ENCODE measurements at places on chromosomes 4 and X.

DNA sequence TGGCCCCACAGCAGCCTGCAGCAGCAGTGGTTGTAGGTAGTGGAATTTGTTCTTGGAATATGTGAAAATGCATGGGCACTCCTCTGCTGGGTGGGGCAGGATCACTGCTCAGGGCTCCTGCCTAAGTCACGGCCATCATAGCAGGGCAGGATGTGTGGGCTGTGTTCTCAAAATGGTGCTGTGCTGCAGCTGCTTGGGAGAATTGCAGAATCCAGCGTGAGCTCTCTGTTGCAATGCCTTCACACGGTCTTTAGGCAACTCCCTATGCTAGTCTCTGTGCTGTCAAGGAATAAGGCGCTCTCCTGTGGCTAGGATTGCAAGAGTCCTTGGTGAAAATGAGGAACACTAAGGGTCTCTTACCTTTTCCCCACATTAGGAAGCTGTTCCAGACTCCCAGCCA, 42.9 kb downstream of the F8 start:
- DNase-seq = no peak

- DNase-seq = no peak
These were observed 126.8 kb upstream of the MAMLD1 start for GRCh38 chrX:150236327-150236726.

DNA sequence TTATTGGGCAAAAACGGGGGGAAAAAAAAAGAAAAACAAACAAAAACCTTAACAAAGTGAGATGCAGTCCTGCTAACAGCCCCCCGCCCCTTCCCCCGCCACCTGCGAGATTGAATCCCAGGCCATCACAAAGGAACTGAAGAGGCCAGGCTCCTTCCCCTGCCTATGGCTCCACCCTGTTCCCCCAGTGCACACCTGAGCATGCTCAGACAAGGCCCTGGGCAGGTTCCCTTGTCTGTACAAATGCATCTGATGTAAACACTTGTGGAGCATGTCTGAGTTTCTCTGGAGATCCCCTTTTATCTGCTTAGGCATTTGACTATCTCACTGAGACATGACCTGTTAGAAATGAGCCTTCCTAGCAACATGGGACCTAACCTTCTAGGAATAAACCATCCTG, 983.7 kb upstream of the PABPC4L start:
- no peak for DNase-seq

DNA sequence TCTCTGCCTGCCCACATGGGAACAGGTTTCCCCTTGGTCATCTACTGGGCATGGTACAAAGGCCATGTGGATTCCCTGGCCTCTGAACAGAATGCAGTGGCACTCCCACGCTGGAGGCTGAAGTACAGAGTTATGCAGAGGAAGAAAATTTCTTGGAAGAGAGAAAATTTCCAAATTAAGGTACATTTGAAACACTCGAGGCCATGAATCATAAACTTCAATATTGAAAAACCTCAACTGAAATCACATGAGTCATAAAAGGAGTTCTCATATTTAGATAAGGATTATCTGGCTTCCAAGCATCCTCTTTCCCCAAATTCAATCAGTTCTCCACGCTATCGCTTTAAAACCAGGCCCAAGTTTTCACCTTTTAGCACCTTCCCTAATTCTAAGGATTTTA, 28.1 kb upstream of the TXK start:
- no peak for DNase-seq

GRCh38 chr4:22988526-22988925, 295.8 kb downstream of the GBA3 start:
- DNase-seq = no peak

GRCh38 chrX:96424007-96424406, 260.6 kb upstream of the DIAPH2 start:
- DNase-seq = no peak

DNA sequence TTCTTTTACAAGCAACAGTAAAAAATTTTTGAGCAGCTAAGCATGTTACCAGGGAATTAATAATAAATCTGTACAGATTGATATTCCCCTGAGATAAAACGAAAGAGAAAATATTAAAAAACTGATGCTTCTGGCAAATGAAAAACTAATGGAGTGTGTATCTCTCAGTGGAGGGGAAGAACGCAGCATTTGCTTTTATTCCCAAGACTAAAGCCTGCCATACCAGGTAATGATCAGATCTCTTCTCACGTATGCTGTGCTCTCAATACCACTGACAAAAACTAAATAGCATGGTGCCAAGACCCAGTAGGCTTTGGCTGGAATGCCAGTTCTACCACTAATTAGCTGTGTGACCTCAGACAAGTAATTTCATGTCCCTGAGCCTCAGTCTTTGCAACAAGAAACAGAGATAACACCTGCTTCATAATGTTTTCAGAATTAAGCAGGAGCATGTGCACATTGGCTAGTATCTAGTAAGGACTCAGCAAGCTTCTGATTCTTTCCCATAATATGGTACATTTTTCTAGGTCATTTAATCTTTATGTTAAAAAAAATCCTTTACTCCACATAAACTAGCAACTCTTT, 179.6 kb downstream of the CENPC start:
- no peak for DNase-seq

GRCh38 chrX:27987862-27988646, 6.8 kb upstream of the DCAF8L1 start:
- no peak for DNase-seq

DNA sequence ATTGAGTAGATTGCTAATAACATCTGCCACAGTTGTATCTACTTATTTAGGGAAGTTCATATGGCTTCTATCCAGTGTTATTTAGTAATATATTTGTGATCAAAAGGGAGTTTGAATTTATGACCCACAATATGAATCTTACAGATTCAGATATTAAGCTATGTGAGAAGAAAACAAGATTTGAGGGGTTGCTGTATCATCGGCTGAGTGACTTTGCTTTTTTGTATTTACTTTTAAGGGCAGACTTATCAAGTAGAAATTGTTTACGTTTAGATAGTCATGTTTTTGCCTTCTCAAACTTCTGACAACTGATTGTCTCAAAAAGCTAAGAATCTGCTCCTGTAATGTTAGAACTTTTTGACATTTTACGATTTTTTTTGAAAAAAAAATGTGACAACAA, 17.2 kb upstream of the DCK start:
- no peak for DNase-seq

GRCh38 chr4:185282968-185283367, 73.6 kb downstream of the SNX25 start:
- no peak for DNase-seq

DNA sequence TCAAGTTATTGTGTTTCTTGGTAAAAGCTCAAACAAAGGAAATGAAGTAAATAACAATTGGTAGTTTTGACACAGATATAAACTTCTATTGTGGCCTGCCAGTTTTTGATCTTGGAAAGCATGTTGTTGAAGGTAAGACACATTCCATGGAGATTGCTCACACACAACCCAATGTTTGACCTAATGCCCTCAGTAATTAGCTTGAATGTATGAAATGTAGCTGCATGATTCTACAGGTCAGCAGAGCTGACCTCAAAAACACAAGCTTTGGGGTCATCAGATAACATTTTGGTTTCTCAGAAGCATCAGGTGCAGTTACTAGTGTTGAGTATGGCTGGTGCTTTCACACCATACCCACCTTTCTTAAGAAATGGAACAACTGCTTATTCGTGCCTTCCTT, 16.5 kb downstream of the GPR173 start:
- DNase-seq = no peak

DNA sequence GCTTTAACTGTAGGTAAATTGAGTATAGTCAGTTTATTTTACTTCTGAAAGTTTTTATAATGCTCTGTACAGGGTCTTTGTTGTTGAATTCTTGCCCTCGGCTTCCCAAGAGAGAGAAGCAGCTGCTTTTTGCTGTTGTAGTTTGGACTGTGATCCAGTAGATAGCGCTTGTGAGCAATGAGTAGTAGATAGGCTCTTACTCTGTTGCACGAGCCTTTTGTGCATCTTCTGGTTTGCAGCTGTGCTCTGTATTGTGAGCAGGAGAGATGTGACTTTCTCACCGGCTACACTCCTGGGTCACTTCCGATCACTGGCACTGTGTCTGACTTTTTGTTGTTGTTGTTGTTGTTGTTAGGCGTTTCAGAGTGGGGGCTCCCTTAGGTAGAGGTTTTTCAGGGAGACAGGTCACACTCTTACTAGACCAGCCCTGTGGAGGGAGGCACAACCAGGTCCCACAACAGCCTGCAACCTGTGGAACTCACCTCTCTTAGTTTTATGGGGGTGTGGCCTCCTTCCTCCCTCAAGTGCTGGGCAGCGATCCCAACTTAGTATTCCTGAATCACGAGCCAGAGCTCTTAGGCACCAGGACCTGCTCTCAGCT, 822.1 kb upstream of the GALNTL6 start:
- DNase-seq = no peak

GRCh38 chr4:33306131-33306530, 2586.0 kb downstream of the PCDH7 start:
- no peak for DNase-seq
